ENCODE measurements at places on chromosomes 5 and 9.
A peak's percentile ranks its signal among the peaks of the same experiment; 100 is the strongest.

- no peak for DNase-seq
Observed at GRCh38 chr5:52051759-52052158, 668.5 kb downstream of the ISL1 start.

DNA sequence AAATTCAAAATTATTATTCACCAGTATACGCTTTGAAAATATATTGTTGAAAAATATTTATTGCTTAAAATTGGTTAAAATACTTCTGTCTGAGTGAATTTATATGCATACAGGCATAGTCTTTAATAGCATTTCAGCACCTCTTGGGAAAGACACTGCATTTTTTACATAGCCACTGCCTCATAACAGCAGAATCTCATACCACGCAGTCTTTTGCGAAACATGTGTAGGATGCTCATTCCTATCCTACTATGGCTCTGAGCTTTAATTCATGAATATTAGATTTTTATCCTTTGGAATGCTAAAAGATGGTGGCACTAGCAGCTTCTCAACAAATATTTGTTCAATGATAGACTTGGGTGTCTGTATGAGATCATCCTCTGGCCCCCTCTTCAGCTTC is 94.0 kb upstream of the SH3GL2 start:
- no peak for DNase-seq

DNA sequence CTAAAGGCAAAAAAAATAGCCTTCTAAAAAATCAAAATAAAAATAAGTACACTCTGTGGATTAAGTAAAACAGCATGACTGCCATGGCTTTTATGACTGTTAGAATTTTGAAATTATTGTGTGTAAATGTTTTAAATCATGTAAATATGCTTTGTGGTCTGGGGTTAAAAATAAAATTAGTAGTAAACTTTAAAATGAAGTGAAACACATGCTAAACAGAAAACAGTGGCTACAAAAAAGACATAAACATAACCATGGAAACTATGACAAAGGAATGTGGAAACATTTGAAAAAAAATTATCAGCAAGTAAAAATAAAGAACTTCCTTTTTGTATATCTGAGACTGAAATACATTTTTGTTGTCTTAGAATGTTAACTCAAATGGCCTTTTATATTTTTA is 134.5 kb upstream of the SPEF2 start:
- no peak for DNase-seq

DNA sequence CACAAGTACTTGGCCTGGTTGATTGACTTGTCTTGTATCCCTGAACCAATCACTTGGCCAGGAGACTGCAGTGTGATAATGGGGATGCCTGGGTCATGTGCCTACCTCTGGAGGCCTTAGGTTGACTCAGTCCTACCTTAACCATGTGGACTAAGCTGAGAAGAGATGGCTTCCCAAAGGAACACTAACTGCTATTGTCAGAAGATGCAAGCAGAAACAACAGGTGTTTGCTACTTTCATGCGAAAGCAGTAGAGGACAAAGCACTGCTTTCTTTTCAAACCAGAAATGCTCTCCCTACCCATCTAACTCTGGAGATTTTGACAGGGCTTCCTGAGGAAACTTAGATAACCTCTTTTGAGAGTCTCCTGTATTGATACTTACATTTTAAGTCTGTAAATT is 22.9 kb downstream of the CDK7 start:
- DNase-seq, result no peak

GRCh38 chr5:55982957-55983381 is 11.8 kb downstream of the IL6ST start:
- DNase-seq, result no peak

- no peak for DNase-seq
Observed at GRCh38 chr9:14538526-14538925, 154.7 kb downstream of the ZDHHC21 start.

- DNase-seq, result no peak
Observed at GRCh38 chr5:62340979-62341378, 35.0 kb downstream of the KIF2A start.

- no peak for DNase-seq
Observed at GRCh38 chr9:109086221-109086620, 33.5 kb downstream of the TMEM245 start.

DNA sequence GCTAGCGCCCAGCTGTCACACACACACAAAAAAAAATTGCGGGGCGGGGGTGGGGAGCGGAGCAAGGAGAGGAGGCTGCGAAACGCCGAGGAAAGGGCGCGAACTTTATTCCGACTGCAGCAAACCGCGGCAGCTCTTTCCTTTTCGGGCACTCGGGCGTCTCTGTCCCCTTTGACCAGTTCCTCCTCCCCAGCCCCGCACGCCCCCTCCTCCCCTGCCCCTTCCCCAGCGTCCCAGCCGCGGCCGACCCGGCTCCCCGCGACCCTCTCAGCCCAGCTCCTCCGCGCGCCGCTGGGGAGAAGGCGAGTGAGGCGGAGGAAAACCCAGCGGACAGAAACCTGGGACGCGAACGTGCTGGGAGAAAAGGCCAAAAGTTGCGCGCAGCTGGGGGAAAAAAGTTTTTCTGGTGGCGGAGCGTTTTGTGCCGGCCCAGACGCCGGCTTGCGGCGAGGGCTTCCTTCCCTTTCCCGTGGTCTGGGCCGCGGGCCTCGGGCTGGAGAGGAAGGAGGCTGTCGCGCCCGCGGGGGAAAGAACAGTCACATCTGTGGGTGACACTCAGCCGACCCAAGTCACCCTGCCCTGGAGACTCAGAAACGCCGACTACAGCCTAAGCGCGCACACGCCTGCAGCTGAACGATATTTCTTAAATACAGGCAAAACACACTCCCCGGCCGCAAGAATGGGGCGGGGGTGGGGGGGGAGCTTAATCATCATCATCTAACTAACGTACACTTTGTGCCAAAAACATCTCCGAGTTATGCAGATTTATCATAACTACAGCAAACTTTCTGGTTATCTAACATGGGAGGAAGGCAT is 1.1 kb upstream of the BNC2 start:
- DNase-seq, result peak; percentile 52

- no peak for DNase-seq
Observed at GRCh38 chr5:135216471-135217343, 182.3 kb downstream of the MACROH2A1 start.

DNA sequence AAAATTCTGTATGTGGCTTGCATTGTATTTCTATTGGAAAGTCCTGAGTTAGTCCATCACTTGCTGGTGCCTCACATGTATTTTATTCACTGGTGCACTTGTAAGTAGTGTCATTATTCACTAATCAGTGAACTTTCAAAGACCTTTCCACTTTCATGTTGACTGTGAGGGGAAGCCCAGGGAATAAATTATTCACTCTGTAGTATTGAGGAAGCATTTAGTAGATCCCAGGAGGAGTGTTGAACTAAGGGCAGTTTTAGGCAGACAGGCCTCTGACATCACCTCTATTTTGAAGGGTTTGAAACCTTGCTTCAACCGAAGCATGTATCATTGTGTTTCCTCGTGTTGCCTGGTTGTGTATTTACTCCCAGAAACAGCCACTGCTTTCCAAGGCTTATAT is 705.4 kb upstream of the RIOK2 start:
- DNase-seq, result no peak

GRCh38 chr5:174111287-174111973 is 65.9 kb downstream of the NSG2 start:
- DNase-seq, result no peak

DNA sequence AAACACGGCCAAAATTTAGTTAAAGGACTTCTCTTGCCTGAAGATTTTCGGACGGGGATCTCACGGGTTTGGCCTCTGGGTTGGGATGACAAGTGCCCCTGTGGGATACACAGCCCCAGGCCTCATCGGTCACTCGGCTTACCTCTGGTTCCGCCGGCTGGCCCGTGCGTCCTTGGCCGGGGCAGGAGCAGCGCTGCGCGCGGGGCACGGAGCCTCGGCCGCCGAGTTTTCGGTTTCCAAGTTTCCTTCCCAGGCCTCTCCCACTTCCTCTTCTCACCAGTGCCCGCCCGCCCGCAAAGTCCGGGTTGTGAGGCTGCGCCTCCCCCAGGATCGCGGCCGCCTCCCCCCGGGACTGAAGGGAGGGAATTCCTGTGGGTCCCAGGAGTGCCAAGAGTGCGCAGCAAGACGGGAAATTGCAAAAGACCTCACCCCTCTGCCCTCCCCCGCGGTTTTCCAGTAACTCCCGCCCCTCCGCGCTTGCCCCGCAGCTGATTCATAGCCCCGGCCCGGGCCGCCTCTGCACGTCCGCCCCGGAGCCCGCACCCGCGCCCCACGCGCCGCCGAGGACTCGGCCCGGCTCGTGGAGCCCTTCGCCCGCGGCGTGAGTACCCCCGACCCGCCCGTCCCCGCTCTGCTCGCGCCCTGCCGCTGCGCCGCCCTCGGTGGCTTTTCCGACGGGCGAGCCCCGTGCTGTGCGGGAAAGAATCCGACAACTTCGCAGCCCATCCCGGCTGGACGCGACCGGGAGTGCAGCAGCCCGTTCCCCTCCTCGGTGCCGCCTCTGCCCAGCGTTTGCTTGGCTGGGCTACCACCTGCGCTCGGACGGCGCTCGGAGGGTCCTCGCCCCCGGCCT is at the start of gene OSMR:
Gene OSMR, plus strand, starts transcription at position 487 of the 853 bp plus-strand sequence. CDS start 23,033 bp downstream, outside the sequence.
- peak; percentile 22 for DNase-seq

- DNase-seq, result no peak
Observed at GRCh38 chr5:32273821-32274220, 38.9 kb downstream of the MTMR12 start.

DNA sequence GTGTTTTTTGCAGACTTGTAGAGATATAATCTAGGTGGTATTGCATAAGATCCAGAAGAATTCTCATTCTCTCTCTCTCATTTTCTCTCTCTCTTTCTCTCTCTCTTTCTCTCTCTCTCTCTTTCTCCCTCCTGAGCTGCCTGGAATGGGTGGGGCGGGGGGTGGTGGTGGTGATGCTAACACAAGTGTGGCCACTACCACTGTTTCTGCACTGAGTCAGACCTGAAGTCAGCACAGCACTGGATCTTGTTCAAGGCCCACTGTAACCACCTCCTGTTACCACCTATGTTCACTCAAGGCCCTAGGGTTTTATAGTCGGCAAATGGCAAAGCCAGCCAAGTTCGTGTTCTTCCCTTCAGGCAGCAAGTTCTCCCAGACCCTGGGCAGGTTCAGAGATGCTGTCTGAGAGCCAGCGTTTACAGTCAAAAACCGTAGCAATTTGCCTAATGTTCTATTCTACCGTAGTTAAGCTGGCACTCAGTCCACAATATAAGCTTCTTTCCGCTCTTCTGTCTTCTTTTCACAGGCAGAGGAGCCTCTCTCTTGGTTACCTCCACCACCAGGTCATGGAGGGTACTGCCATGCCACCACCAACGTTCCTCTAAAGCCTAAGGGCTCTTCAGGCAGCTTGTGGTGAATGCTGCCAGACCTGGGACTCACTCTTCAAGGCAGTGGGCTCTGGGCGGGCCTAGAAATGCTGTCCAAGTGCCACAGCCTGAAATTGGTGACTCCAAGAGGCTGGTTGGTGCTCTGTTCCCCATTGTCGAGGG is 235.7 kb upstream of the PRR16 start:
- DNase-seq, result no peak

- no peak for DNase-seq
Observed at GRCh38 chr5:164027738-164028137, 522.3 kb downstream of the MAT2B start.

- no peak for DNase-seq
Observed at GRCh38 chr5:74372502-74373064, 267.9 kb downstream of the ENC1 start.

DNA sequence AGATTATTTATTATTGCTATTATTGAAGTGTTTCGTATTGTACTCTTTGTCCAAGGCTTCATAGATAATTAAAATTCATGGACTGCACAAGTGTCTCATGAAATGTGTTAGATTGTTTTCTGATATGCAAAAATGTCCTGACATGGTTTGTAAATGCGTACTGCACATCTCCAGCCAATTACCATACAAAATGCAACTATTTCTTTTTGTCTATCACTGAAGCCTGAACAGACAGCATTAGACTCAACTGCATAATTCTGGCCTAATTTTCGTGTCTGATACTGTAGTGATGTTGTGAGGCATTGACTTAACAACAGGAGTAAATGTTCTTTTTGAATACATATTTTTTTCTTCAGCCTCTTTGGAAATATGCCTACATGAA is 498.2 kb upstream of the CD180 start:
- no peak for DNase-seq

- DNase-seq, result no peak
Observed at GRCh38 chr5:180673371-180674089, 24.1 kb upstream of the FLT4 start.

- DNase-seq, result no peak
Observed at GRCh38 chr9:116416421-116416820, 262.8 kb downstream of the PAPPA start.

DNA sequence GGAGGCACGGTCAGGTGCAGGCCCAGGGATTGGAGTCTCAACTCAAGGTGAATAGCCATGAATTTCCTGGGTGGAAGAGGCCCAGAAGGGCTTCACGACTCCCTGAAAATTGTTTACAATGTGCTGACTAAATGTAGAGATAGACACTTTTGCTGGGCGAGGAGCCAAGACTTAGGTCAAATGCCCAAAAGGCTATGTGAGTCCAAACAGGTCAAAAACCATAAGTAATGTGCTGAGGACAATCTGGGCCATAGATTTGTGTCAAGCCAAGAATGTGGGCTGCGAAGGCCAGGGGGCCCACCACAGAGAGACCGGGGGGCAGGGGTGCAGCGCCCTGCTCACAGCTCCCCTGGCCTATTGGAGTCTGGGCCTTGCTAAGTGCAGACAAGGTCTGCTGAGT is 197.8 kb downstream of the HSPA4 start:
- DNase-seq, result no peak

DNA sequence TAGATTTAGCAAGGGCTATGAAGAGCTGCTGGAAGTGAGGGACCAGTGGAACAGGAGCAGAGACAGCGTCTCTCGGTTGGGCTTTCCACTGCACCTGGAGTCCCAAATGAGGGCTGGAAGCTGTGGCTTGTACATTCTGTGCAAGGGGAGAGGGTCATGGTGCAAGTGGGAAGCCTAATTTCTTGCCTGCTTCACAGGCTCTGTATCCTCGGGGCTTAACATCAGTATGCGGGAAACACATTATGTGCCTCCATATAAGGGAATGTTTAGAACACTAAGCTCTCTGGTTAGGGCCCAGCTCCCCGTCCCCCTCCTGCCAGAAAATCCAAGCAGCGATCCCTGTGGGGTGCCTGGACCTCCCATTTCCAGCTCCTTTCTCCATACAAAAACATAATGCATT is 89.0 kb upstream of the NIPAL4 start:
- DNase-seq, result no peak

GRCh38 chr5:112049738-112050137 is 292.7 kb upstream of the NREP start:
- DNase-seq, result no peak

GRCh38 chr9:114177423-114178064 is 22.2 kb downstream of the COL27A1 start:
- DNase-seq, result no peak

DNA sequence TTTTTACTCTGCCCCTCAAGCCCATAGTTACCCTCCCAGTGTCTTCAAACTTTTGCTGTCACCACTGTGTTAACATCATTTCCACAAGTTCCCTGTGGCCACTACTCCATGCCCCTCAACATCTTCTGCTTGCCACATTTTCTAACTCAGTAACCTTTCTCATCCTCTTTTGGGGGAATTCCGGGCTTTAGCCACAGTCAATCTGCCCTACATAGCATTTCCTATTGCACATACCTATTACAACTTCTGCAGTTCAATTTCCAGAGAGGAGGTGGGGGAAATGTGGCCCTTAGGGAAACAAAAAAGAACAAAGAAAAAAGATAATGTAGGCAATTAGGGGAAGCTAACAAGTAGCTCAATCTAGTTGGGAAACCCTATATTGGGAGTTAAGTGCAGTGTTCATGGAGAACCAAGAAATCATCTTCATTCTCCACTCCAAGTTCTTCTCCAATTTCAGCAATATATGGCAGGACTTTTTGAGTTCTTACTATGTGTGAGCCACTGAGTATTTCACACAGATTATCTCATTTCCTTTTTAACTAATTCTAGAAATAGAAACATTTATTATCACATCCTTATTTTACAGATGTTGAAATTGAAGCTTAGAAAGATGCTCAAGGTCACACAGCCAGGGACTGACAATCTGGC is 40.2 kb upstream of the LPAR1 start:
- DNase-seq, result no peak
